KBM-7 (cell line): ENCODE measurements at places on chromosomes 11 and 22.

GRCh38 chr22:19818324-19819207, 36.1 kb downstream of the GNB1L start:
- no peak for DNase-seq

DNA sequence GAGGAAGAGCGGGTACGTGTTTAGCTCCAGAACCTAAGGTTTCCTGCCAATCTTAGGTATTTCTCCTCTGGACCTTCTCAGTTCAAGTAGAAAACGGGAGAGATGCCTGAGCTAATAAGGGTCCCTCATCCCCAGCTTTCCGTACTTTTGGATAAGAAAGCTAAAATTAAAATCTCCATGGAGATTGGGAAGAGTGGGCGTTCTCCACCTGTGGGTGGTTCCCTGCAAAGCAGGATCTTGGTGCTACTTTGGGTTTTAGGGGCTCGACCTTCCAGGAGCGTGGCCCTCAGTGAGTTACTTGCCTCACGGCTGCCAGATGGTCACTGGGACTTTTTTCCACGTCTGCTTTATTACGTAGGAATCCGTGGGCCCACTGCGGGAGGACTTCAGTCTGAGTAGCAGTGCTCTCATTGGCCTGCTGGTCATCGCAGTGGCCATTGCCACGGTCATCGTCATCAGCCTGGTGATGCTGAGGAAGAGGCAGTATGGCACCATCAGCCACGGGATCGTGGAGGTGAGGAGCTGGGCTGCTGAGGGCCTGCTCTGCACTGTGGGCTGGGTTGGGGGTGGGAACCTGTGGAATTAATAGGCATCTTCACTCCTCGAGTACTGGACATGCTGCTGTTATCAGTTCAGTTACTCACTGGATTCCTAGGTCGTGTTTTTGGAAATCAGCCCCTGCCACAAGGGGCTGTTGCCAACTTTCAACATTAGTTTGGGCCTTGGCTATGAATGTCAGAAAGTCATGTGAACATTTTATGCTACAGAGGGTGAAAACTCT, 17.8 kb upstream of the ST14 start:
- DNase-seq: no peak

DNA sequence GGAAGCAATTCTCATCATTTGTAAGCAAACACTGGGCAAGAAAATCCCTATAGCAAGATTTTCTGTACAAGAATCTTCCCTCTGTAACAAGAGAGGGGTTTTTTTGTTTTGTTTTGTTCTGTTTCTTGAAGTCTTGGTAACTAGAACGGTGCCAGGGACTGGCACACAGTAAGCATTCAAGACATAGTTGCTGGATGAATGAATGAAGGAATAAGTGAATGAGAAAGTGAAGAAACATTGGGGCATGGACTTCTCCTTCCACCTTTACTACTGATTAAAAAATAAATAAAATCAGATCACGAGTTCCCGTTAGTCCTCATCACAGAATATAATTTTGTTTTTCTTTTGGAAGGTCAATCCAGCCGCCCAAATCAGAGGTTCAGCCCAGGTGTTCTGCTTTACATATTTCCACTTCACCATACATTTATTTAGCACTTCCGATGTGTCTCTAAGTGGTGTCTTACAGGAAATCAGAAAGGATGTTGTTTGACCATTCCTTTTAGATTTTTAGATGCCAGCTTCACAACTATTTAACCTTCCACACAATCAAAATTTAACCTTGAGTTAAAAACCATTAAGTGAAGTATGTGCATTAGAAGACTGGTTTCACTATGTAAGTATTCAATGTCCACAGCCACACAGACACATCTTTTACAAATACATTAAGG, 281.2 kb downstream of the CADM1 start:
- no peak for DNase-seq

- DNase-seq: peak; percentile 69
Measured at GRCh38 chr11:93740031-93740729, 1.1 kb downstream of the TAF1D start.

GRCh38 chr11:69313992-69314391, 20.0 kb downstream of the MYEOV start:
- no peak for DNase-seq

DNA sequence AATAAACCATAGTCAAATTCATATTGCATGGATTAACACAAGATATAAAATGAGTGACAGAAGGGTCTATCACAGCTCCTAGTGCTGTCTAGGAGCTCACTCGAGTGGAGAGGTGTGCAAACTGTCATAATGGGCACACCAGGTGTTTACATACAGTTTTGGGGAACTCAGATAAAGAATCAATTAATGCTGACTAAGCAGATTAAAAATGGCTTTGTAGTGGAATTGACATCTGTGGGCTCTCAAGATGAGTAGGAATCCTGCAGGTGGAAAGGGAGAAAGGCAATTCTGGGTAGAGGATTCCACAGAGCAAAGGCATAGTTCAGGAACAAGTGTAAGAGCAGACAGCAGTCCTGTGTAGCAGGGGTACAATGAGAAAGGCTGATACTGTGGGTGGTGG, 496.2 kb upstream of the CCDC90B start:
- no peak for DNase-seq
